Natural killer cell treated with Interleukin-12 subunit alpha and Interleukin-12 subunit beta and Interleukin-15 and Interleukin-18, amount 100 ng/mL, for 72 hours (primary cell): ENCODE measurements at places on chromosomes 2 and 18.

- peak; percentile 73 for DNase-seq
Measured at GRCh38 chr18:55234366-55235093, 275.3 kb upstream of the CCDC68 start.

- DNase-seq = no peak
Measured at GRCh38 chr18:30957066-30957465, 85.5 kb downstream of the DSC3 start.

DNA sequence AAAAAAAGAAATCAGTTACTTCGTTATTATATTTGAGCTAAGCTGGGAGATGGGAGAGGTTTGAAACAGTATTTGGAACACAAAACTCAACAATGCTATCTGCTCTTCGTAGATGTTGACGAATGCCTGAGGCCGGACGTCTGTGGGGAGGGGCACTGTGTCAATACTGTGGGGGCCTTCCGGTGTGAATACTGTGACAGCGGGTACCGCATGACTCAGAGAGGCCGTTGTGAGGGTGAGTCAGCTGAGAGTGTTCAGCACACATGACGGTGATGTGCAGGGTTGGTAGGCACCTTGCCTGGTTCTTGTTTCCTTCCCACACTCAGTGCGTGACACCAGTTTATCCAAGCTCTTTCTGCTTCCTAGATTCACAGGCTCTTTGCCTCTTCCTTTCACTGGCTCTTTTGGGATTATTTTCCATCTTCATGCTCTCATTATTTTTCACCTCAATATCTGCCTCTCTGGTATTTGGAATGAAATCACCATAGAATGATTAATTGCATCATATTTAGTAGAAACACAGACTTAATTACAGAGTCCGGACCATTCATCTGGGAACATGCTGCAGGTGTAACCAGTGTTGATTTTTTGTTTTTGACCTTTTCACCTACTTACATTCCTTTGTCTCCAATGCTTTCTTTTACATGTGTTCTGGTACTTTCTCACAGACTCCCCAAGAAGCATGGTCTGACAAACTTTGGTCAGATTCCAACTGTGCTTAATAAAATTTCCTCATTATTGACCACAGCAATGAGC lies 200.6 kb upstream of the RASGRP3 start:
- no peak for DNase-seq

DNA sequence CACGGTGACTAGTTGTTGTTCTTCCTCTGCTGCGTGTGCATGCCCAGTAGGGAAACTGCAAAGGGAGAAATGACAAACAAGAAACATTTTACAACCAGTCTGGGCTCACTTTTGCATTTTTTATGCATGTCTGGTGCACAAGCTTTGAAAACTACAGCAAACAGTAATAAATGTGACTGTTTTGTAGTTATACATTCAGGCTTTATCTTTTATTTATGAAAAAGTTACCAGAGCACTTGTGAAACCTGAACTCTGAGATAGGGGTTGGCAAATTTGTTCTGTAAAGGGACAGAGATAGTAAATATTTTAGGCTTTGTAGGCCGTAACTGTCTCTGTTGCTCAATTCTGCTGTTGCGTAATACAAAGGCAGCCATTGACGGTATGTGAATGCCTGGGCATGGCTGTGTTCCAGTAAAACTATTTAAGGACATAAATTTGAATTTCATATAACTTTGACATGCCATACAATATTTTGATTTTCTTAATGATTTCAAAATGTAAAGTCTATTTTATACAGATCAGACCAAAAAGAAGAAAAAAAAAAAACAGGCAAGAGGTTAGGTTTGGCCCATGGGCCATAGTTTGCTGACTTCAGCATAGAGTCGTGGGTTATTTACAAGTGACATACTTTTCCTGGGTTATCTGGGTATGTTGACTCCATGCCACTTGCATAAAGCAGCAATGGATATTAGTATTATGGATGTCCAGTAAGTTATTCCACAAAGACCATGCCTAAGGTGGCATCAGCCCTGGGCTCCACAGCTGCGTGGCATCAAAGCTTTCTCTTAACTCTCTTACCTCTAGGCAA lies 53.6 kb upstream of the EML6 start:
- DNase-seq = no peak

DNA sequence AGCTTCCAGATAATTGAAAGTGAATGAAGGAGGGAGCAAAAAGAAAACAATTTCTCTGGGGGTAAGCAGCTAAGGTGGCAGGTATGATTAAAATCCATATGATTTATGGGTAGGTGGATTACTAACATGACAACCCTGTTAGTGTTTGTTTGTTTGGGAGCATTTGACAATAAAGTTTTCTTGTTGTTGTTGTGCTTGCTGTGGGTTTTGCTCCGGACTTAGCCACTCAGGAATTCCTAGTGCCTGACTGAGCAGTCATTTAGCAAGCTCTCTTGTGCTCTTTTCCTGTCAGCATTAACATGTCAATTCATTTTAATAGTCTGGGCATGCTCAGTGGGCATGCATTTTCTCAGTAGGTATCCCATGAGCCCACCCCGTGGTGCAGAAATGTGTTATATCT lies 674.8 kb upstream of the ZEB2 start:
- DNase-seq = no peak

DNA sequence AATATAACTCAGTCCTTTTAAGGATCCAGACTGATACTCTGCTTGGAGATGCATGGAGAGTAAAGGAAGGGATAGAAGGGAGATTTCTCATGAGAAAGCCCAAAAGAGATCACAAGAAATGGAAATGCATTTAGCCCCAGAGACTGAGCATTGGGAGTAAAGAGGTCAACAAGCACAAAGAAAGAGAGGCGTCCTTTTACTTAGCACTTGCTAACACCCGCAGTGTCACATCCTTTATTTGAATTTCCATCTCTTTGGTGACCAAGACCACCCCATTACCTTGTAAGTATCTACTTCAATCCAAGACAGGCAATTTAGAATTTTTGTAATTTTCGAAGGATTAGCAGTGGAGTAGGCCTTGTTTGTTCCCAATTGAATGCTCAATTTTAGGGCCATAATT lies 111.8 kb upstream of the DCC start:
- no peak for DNase-seq

DNA sequence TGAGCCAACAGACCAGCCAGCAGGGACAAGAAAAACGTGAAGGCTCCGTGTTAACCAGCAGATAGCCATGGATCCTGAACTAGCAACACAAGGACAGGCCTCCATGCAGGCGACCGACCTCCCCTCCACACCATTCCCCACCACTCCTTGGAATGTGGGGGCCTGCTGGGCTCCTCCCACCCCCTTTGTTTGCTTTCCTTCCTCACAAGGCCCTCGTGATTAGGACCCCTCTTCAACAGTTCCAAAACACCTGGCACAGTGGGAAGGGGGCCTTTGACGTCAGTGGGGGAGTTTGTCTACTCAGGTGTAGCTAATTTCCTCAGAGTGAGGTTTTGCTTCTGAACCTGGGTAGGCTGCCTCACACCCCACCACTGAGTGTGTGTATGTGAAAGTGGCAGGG lies 37.8 kb downstream of the SLC14A2 start:
- no peak for DNase-seq

DNA sequence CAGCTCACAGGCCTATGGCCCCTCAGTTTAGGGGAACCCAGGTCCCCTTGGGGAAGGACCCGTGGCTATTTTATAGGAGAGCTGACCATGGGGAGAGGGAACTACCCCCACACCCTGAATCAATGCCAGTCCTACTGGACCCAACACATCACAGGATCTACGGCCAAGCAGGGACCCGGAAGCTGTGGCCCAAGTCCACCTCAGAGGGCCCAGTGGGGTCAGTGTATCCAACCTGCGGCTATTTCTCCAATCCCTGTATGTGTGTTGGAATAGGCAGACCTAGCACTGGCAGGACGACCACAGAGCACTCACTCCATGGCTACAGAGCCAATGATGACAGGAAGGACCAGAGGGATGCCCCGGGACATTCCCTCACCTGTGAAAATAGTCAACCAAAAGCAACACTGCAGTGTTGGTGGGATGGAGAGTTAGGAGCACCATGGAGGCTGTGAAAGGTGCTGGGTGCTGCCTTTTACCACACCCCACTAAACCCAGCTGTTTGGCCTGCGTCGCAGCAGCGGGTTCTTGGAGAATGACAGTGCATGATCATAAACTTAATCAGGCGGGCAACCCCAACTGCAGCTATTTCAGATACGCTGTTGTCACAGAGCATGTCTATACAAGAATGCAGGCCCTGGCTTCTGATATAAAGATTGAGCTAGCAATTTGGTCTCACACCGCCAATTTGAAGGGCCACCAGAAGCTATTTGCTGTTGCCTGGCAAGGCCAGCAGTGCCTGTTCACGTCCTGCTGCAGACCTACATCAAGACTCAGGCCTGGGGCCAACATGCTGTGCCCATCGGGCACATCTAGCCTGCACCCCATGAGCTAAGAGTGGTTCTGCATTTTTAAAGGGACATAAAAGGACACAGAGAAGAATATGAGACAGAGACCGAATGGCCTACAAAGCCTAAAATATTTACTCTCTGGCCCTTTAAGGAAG lies 110.4 kb downstream of the EIPR1 start:
- no peak for DNase-seq

- no peak for DNase-seq
Measured at GRCh38 chr18:78781601-78781960, 198.0 kb upstream of the SALL3 start.
